ENCODE measurements at places on chromosomes 1 and 21.

DNA sequence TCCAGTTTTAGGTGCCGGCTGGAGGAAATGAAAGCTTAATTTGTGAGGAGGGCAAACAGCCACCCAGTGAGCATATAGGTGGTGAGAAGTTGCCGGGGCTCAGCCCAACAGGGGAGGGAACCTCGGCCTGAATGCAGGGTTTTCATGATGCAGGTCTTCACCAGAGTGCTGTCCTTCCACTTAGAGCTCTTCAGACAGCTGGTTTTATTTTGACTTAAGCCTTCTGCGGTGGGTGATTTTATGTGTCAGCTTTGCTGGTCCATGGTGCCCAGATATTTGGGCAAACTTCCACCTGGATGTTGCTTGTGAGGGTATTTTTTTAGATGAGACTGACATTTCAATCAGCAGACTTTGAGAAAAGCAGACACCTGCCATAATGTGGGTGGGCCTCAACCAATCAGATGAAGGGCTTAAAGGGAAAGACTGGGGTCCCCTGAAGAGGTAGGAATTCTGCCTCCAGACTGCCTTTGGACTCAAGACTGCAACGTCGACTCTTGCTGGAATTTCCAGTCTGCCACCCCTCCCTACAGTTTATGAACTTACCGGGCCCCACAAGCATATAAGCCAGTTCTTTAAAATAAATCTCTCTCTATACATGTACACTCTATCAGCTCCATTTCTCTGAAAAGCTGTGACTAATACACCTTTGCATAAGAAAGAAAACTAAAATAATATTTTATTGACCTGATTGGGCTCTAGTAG is 72.8 kb downstream of the RHOU start:
- no peak for DNase-seq

- no peak for DNase-seq
These were observed 67.6 kb downstream of the TBX19 start for GRCh38 chr1:168348146-168348709.

DNA sequence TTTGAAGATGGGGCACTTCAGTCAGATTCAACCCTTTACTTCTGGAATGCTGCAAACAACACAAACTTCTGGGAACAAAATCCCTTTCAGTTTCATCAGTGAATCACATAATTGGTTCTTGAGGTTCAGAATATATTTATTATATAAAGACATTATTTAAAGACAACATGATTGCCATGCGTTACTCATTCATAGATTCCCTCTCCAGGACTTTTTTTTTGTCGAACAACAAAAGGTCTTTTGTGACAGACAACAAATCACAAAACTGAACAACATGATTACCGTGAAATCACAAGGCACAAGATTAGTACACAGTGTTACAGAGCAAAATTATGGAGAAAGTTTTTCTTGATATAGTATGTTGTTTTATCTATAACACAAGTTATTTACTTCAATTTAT is 1815.0 kb downstream of the NCAM2 start:
- DNase-seq: no peak

DNA sequence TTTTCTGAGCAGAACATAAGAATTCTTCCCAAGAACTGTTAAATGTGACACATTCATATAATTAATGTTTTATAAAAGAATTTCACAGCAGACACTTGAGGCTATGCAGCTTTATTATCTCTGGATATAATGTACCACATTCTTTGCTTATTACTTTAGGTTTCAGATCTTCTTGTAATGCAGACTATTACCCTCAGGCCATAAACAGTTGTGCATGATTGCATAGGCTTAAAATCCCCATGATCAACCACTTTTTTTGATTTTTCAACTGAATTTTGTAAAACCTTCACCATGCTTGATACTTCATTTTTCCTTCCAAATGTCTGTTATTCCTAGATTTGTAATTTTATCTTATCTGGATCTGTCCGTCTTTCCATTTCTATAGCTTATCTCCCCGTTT is 1355.7 kb downstream of the BRINP3 start:
- DNase-seq: no peak

DNA sequence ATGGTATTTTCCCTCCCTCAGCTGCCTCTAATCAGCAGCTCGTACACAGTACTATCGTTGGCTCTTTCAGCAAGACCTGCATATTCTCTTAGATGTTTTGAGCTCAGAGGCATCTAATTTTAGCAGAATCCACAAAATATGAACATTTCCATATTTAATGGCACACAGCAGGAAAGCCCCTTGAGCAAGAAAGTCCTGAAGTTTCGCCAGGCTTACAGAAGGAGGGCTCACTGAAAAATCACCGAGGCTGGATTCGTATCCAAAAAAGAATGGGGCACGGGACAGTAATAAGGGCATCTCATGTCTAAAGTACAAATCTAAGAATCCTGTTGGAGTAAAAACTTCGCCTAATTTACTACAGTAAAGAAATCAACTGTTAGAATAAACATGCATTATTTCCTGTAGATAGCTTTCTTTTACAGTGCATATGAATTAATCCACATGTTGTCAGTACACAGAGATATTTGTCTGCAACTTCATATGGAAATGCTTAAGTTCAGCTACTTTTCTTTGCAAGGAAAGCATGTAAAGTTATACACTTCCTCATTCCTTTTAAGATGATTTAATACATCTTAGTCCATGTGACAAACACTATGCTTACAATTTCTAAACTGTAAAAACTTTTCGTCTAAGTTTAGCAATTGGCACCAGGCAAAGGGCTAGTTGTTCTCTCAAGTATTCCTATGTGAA is 1205.3 kb upstream of the ADGRL4 start:
- DNase-seq: no peak

All from stimulated activated CD4-positive, alpha-beta T cell treated with anti-CD3 and anti-CD28 coated beads, Interleukin-2, amount 100 ng/mL, for 48 hours (primary cell).